ENCODE measurements at places on chromosomes 12 and 14.

DNA sequence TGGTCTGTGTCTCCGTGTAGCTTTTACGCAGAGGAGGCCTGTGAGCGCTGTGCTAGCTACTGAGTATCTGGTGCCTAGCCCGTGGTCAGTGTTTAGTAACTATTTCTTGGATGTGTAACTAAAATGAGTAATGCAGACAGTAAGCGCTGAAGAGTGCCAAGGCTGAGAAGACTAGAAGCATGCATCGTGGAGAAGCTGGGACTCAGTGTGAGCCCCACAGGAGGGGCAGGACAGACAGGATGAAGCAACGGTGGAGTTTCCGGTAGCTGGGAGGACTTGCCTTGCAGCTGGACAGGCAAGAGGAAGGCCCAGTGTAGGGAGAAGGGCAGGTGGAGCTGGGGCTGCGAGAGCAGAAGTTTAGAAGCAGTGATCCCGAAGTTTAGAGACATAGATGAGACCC is 233.4 kb upstream of the FKBP4 start:
- DNase-seq: no peak

DNA sequence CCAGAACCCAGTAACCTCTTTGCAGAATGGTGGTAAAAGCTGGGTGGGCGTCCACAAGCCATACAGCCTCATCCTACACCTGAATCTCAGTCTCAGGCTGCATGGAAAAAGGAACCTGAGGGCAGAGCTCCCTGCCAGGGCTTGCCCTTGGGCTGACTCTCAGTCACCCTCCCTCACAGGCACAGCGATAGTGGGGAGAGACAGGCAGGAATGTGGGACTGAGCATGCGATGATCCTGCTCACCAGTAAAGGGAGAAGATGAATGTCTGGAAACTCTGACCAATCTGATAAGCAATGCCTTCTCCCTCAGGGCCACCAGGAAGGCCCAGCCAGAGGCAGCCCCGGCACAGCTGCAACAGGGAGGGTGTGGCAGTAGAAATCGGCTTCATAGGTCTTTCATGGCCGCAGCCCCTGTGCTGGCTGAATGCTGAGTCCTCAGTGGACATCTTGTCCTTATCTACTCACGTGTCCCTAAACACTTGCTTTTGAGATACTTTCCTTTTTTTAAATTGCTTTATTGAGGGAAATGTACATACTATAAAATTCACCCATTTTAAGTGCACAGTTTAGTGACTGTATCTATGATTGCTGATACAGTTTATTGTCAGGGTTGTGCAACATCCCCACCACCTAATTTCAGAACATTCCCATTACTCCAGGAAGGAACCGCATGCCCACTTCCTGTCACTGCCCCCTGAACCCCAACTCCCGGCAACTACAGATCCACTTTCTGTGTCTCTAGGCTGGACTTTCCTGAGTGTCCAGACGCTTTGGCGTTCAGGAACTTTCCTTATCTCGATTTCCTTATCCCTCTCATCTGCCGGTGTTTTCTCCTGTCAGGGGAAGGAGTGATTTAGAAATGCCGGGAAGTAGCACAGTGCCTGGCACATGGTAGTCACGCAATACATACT is 258.1 kb downstream of the PCNX1 start:
- no peak for DNase-seq

DNA sequence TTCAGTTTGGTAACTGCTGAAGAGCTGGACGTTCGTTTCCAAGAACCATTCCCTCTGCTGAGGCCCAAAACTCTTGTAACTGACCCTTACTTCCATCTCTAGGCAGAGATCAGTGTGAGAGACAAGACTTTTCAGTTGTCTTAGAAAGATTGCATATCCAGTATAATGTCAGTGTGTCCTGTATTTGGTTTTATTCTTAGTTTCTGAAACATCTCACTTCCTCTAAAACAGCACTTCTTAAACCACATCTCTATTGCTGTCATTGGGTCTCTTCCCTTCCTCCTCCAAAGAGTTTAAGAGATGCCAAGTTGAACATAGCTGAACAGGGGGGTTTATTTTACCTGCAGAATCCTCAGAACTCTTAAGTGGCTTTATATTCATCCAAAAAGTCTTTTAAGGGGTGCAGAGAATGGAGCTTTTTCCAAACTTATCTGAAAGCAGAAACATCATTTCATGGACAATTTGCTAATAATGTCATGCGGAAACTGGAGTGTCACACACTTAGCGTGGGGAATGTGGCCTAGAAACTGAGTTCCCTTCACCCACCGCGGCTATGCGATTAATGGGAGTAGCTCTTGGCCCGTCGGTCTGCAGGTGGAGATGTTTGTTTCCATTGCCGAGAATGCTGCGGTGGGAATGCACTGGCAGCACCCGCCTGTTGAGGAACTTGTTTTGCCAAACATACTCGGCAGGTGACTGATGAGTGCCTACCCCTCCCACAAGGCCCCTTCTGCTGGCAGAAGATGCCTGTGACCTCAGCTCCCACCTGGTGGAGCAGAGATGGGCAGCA is 148.2 kb downstream of the ADGRD1 start:
- no peak for DNase-seq

- no peak for DNase-seq
Observed at GRCh38 chr12:115103884-115104883, 420.2 kb upstream of the TBX3 start.

- DNase-seq: no peak
Observed at GRCh38 chr12:68231691-68232090, 6.1 kb upstream of the IL26 start.

DNA sequence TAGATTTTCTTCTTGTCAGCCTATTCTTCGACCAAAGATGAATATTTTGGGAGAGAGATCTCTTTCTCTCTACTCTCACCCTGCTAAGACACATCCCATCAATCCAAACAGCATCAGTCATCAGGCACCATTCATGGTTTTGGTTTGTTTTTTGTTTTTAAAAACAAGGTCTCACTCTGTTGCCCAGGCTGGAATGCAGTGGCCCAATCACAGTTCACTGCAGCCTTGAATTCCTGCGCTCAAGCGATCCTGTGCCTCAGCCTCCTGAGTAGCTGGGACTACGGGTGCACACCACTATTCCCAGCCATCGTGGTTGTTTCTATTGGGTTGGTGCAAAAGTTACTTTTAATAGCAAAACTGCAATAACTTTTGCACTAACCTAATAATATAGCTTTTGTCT is 14.4 kb upstream of the ITPR2 start:
- no peak for DNase-seq

- DNase-seq: no peak
Observed at GRCh38 chr12:30764251-30764650, 9.5 kb upstream of the CAPRIN2 start.

- DNase-seq: no peak
Observed at GRCh38 chr14:23348297-23348655, 4.4 kb downstream of the SLC22A17 start.
